ENCODE measurements at places on chromosomes 6 and 20.

DNA sequence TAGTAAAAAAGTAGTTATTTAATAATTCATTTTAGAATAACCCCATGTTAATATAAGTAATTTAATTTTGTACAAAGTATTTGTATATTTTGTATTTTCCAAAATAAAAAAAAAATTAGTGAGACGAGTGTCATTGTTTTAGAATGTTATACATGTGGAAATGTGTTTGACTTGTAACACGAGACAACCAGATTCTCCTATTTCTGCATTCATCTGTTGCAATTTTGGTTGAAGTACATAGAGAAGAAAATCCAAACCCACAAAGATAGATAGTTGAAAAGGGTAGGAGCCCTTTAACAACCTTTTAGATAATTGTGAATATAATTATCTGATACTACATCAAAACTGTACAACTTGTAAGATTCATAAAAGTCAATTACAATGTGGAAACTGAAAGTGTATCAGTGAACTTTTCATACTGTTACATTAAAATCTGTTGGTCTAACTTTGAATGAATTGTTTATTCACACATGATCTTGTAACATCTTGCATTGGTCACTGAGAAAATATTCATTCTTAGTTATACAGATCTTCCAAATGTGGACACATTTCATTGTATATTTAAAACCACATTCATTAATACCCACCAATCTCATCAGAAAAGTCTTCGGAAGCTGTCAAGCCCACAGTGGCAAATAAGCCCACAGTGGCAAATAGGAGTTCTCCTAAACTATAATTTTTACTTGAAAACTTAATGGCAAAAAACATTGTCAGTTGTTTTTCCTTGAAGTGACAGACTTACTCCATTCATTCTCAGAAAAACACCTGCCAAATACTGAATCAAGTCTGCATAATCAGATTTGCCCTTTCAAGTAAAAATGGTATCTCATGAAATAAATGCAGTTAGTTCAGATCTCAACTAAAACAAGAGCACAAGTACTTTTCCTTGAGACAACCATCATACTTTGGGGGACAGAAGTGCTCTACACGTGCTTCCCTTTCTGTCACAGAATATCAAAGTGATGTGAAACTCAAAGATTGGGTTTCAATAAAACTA lies 52.8 kb downstream of the FKBP5 start:
- DNase-seq: no peak

DNA sequence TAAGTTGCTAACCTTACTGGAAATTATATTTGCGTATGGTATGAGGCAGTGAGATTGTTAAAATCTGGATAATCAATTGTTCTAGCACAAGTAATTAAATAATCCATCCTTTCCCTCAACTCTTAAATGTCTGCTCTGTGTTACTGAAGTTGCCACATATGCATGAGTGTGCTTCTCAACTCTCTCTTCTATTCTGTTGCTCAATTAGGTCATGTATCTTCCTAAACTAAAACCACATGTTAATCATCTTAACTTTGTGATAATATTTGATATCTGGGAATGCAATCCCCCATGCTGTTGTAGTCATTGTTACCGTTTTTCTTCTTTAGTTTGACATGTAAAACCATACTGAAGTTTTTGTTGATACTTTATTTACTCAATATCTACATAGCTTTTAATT lies 63.5 kb upstream of the STMND1 start:
- no peak for DNase-seq

- DNase-seq: no peak
Observed at GRCh38 chr20:9500121-9500520, 14.3 kb upstream of the LAMP5 start.

- no peak for DNase-seq
Observed at GRCh38 chr6:166104107-166104506, 63.5 kb downstream of the TBXT start.

DNA sequence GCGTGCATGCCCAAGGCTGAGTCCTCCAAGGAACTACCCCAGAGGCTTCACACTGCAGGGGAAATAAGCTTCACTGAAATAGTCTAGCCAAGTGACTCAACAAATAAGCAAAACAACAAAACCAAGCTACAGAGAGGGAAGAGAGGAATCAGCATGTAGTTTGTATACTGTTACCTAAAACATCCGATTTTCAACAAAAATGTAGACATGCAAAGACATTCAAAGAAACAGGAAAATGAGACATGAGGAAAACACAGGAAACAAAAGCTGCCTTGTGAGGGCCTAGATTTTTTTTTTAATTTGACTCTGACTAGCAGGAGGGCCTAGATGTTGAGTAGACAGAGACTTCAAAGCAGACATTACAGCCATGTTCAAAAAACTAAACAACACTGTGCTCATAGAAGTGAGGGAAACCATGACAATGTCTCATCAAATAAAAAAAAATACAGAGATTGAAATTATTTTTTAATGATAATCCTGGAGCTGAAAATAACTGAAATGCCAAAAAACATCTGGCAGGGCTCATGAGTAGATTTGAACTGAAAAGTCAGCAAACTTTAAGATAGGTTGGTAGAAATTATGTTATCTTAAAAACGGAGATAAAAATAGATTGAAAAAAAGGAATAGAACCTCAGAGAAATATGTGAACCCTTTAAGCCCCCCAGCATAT lies 16.4 kb upstream of the KIF25 start:
- no peak for DNase-seq
